Camera-type eye (tissue), 1 donor: ENCODE measurements at places on chromosomes 13 and 19. TPM values are rescaled to one million over a fixed set of nuclear protein-coding genes. Genes with fewer than 3 reads are reported as not detected.

The ZNF699 gene
- total RNA-seq: 31.4 TPM

The KLK14 gene
- total RNA-seq: not detected

The SLC15A1 gene
- total RNA-seq: 0.60 TPM

The CYP4F2 gene
- total RNA-seq: not detected

The ZNF677 gene
- 67.0 TPM for total RNA-seq

The HTR2A gene
- total RNA-seq: 0.93 TPM

The NAPSA gene
- 0.44 TPM for total RNA-seq

The ZSCAN5A gene
- total RNA-seq: 12.8 TPM

The RNF17 gene
- 0.16 TPM for total RNA-seq

The GPR12 gene
- 2.5 TPM for total RNA-seq

The PRR19 gene
- total RNA-seq: not detected

The GJA3 gene
- 28.9 TPM for total RNA-seq

The DIRAS1 gene
- total RNA-seq: 11.7 TPM

The TMPRSS9 gene
- 1.0 TPM for total RNA-seq

The MEDAG gene
- total RNA-seq: 10.8 TPM

The ZNF628 gene
- total RNA-seq: 2.3 TPM

The IFNL1 gene
- not detected for total RNA-seq

The PSG6 gene
- not detected for total RNA-seq

The NKPD1 gene
- total RNA-seq: 0.60 TPM

The VSIG10L gene
- total RNA-seq: 2.5 TPM

The CEACAM7 gene
- 3.4 TPM for total RNA-seq

The PRRG2 gene
- total RNA-seq: 0.77 TPM

The GNA15 gene
- total RNA-seq: 3.0 TPM

The ZNF552 gene
- total RNA-seq: 10.1 TPM

The RNF225 gene
- total RNA-seq: not detected

The WTIP gene
- total RNA-seq: 18.2 TPM

The PRODH2 gene
- total RNA-seq: 0.27 TPM

The MPND gene
- total RNA-seq: 11.1 TPM

The KLHL1 gene
- 4.8 TPM for total RNA-seq
